Coronary artery (tissue), 2 donors: ENCODE measurements at places on chromosomes 11 and 22.

DNA sequence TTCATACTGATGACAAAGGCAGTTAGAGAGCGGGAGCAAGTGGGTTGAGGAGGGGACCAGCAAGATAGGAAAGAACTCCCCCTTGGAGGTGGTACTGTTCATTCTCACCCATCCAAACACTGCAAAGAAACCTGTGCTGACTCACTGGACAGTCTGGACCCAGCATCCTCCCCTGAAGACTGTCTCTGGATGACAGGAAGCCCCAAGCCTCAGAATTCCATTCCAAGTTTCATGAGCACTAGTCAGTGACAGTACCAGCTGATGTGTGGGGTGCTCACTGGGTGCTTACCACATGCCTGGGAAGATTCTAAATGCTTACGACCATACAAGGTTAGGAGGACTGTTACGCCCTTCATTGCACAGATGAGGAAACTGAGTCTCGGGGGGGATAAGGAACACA lies 160.9 kb downstream of the IGLL1 start:
- DNase-seq: peak; percentile 40

- DNase-seq: no peak
Measured at GRCh38 chr11:109785714-109786113, 307.5 kb upstream of the ZC3H12C start.

DNA sequence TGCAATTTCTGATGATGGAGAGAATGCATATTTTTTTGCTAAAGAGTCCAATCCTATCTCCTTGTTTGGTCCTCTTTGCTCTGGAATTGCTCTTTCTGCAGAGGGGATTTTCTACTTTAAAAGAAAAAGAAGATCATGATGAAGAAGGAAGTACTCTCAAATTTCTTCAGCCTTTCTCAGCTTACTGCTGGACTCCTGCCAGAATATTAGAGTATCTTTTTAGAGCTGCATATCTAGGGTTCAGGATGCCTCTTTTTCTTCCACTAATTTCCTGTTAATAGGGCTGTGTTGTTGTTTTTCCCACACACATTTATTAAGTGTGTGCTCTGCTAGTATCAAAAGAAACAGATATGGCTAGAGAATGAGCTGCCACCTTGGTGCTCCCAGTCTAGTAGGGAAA lies 18.2 kb downstream of the UBASH3B start:
- DNase-seq: no peak

DNA sequence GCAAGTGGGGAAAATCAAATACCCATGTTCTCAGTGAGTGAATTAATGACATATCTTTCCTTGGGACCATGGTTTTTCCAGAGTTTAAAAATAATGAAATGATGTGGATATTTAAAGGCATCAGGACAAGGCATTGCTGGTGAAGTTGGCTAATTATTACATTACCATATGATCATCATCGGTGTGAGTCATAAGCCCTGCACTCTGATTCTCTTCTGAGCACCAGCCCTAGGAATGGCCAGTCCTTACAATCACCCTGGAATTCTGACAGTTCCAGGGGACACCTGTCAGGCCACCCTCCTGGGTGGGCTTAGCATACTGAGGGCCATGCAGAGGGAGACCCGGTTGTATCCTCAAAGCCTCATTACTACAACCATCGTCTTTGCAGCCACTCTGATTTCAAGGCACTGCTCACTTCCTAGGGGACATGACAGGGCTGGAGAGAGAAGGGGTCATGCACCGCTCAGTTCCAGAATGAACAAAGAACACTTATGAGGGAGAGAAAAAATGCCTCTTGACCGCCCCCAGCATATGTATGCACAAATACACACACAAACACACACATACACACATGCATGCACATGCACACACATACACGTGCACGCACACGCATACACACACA lies 365.0 kb downstream of the MIAT start:
- no peak for DNase-seq

DNA sequence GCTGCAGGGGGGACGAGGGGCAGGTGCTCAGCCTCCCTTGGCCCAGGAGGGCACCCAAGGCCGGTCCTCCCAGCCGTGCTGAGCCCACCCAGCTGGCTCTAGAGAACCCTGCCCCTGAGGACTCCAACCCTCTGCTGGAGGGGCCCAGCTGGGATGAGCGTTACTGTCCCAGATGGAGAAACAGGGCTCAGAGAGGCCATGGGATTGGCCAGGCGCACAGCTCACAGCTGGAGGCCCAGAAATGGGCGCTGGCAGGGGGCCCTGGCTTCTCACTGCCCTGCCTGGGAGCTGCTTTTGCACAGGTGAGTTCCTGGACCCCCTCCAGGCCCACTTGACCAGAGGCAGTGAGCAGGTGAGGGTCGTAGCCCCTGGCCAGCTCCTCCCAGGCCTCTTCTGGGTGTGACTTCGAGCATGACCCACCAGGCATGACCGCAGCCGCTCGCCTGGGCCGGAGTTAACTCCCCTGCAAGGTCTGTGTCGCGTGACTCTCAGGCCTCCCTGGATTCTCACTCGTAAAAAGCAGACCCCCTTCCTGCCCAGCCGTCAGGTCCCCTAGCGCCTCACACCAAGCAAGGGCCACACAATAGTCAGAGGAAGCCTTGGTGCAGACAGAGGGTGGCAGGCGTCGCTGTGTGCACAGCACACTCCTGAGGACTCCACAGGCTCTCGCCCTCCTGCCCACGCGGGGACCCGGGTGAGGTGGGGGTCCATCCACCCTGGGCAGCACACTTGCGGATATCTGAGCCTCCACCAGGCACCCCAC lies 19.7 kb upstream of the IL17REL start:
- peak; percentile 69 for DNase-seq

DNA sequence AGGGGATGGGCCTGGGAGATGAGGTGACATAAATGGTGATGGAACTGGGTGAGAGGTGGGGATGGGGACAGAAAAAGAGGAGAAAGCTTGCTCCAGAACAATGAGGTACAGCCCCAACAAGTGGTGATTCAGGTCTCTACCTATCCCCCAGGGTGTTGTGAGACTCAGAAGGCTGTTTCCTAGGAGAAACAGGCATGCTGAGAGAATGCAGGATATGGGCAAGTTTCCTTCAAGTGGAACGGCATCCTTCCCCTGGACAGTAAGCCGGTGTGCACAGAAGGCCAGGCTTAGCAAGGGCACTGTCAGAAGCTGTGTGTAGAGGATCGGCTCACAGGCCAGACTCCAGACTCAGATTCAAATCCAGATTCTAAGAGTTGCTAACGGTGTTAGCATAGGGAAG lies 34.1 kb upstream of the CRTAM start:
- no peak for DNase-seq

DNA sequence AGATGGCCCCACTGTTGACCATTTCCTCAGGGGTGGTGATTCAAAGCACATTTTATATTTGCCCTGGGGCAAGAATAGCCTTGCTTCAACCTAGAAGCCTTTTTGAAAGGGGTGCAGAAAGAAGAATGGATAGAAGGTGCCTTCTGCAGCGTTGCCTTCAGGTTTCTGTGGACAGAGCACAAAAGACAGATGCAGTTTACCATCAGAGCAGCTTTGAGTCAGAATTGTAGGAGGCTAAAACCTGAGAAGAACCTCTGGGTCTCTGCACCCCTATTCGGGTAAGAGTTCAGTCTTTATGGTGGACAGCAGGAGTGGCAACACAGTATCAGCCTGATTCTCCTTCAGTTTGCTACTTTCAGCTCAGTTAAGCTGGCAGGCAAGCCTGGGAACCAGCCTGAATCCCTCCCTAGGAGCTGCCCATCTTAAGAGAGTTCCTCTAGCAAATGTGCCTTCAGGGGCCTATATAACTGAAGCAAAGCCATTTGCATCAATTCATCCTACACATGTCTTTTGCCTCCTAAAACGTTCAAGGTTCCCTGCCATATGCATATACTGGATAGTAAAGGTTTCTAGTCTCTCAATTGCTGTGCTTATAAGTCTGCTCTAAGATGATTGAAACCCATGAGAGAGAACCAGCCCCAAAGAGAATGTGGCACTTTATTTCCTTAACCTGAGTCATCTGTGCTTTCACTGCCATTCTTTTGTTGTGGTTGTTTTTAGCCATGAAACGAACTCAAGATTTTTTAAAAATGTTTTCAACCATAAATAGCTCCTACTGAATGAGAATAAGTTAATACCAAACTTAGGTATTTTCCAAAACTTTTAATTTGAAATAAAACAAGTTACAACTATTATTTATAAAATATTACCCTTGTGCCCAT lies 123.0 kb downstream of the TRIM44 start:
- no peak for DNase-seq

GRCh38 chr11:118010738-118011461 lies 24.7 kb downstream of the IL10RA start:
- DNase-seq: no peak

- no peak for DNase-seq
Measured at GRCh38 chr11:49151211-49151610, 57.2 kb downstream of the FOLH1 start.

DNA sequence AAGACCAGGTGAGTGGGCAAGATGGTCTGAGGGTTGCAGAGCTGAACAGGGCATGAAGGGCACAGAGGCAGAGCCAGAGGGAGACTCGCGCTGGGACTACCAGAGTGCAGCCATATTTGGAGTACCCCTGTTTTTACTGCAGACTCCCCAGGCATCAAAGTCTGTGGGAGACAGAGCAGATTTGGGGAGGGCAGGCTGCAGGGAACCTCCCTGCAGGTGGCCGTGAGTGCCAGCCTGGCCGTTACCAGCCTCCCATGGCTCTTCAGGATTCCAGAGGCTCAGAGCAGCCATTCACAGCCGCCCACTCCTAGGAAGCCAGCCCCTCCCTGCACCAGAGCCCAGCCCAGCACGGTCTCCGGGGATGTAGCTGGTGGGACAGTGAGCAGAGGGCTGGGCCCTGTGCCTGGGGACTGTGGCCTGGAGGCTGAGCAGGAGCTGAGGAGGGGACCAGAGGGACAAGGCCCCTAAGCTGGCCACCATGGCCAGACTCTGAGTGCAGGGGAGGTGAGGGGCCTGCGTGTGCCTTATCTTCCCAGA lies at the start of gene SEPTIN3:
TSS of gene SEPTIN3 (plus strand) at position 334 of the 537 bp plus-strand sequence. CDS start 2,050 bp downstream, outside the sequence.
- no peak for DNase-seq

DNA sequence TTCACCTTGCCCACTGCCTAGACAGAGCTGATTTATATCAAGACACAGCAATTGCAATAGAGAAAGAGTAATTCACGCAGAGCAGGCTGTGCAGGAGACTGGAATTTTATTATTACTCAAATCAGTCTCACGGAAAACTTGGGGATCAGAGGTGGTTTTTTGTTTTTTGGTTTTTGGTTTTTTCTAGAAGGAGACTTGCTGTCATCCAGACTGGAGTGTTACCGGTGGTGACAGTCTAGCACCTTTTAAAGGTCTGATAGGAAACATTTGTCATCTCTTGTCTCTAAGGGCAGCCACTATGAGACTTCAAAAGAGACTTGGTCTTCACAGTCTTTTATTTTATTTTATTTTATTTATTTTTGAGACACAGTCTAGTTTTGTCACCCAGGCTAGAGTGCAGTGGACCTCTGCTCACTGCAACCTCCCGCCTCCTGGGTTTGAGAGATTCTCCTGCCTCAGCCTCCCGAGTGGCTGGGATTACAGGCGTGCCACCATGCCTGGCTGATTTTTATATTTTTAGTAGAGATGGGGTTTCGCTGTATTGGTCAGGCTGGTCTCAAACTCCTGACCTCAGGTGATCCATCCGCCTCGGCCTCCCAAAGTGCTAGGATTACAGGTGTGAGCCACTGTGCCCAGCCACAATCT lies 19.1 kb downstream of the APOBEC3H start:
- no peak for DNase-seq

GRCh38 chr22:29482253-29482652 lies 2.2 kb downstream of the NEFH start:
- no peak for DNase-seq

DNA sequence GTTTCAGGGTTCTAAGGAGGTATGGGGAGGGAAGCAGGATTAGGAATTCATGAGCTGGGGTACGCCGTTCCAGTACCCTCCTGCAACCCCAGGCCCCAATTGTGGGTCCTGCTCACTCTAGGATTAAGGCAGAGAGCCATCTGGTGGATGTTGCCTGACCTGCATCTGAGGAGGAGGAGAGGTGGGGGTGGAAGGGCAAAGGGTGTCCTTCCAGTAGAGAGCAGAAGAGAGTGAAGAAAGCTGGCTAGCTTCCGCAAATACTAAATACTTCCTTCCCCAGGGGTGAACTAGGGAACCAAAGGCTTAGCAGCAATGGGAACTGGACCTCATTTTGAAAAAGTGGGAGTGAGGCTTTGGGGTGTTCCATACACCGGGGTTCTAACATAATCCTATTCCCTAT lies 10.6 kb downstream of the LRRC51 start:
- no peak for DNase-seq

GRCh38 chr11:75291741-75292140 lies 51.2 kb downstream of the TPBGL start:
- no peak for DNase-seq

DNA sequence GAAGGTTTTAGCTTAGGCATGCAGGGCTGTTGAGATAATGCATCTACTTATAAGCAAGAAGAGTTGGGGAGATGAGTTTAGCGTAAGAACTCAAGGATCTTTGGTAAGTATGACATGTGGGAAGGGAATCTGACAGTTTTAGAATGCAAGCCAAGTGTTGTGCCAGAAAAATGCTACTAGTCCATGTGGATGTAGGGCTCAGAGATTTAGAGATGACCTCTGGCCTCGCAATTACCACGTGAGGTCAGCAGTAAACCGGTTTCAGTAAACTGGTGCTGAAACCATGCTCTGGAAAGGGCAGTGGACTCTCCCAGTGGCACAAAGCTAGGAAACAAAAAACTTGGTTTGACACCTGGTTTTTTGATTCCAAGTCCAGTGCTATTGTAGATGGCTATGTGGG lies 18.9 kb downstream of the MRPL16 start:
- DNase-seq: no peak

DNA sequence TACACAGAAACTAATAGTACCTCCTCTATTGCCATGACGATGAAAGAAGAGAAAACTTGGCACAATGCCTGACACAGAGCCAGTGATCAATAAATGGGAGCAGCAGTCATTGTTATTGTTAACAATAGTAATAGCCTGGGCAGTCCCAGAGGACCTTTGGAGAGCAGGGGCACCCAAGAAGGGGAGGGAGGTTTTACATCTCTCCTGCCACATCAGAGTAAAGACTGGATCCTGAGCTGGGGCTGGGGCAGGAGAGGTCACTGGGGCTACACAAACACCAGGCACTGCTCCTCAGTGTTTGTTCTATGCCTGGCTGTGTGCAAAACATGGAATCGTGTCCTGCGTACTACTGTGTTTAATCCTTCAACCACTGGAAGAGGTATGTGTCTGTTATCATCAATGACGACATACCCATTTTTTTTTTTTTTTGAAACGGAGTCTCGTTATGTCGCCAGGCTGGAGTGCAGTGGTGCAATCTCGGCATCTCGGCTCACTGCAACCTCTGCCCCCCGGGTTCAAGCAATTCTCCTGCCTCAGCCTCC lies 25.0 kb upstream of the CREB3L1 start:
- no peak for DNase-seq

- DNase-seq: no peak
Measured at GRCh38 chr22:24137595-24137994, 43.7 kb upstream of the SUSD2 start.

- DNase-seq: no peak
Measured at GRCh38 chr22:36374603-36375024, 13.2 kb downstream of the MYH9 start.

- no peak for DNase-seq
Measured at GRCh38 chr22:26922806-26923205, 265.4 kb downstream of the MIAT start.

DNA sequence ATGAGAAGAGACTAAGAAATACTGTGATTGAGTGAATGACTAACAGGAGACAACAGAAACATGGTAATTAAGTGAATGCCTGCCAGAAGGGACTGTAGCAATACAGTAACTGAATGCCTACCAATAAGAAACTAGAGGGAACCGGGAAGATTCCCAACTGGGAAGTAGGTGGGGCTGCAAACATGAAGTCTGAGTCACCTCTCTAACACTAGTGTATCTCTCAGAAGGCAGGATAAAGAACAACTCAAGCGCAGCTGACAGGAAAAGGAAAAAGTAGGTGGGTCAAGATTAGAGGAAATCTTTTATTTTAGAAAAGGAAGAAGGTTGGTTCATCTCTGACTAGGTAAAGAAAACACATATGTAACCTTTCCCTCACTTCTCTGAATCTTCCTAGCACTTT lies 14.0 kb downstream of the C11orf42 start:
- DNase-seq: no peak
